ENCODE measurements at places on chromosomes 2 and 18. TPM values are rescaled to one million over a fixed set of nuclear protein-coding genes. Genes with fewer than 3 reads are reported as not detected.

RSAD2 gene
- total RNA-seq, result 0.35 TPM

RANBP2 gene
- 89.6 TPM for total RNA-seq

DNA sequence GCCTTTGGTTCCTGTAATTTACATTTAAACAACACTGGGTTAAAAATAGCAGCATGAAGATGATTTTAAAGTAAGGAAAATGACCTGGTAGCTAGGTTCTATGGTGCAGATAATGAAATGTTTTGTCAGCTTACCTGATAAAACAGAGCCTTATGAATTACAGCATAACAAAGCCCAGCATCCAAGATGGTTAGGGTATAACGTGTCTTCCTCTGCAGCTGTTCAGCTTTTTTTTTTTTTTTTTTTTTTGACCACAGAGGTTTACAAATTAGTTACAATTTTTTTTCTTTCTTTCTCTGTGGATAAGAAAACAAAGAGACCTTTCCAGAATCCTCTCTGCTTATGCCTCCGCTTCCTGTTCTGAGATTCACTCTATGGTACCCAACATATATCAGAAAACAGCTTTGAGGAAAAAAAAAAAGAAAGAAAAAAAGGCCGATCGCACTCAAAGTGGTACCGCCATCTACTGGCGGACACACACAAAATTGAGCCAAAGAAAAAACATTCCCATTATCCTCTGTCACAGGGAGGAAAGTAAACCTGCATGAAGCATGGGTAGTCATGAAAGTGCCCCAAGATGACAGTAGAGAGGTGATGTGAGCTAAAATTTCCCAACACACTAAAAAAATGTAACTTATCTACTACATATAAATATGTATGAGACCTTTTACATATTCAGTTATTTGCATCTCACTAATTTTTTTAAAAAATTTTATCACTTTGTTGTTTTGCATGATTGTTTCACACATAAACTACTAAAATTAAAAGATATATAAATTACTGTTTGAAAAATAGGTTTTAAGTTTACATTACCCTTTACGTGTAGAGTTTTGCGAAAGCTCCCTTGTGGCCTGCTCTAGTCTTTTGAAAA is at the start of gene SCN3A:
Gene SCN3A, minus strand, starts transcription at position 362 of the 871 bp plus-strand sequence. CDS start 27,656 bp downstream, outside the sequence.
- DNase-seq, result peak; percentile 71
- H3K4me3 ChIP-seq, result no peak within 1 kb of the TSS
- H3K36me3 ChIP-seq, result no peaks in the 10 kb centered on the region
- no peak within 1 kb of the TSS for H3K27ac ChIP-seq
- no peaks in the 10 kb centered on the region for H3K27me3 ChIP-seq
- no peaks in the 10 kb centered on the region for H3K4me1 ChIP-seq

DNA sequence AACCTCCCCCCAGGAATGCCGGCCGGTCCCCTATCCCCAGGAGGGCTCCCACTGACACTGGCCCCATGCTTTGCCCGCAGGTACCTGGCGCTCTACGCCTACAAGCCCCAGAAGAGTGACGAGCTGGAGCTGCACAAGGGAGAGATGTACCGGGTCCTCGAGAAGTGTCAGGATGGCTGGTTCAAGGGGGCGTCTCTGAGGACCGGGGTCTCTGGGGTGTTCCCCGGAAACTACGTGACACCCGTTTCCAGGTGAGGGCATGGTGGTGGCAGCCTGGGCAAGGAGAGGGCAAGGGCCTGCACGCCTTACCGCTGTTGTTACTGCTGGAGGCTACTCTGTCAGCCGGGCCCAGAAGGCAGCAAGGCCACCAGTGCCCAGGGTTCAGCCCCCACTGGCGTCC is 181.3 kb downstream of the SEPTIN10 start:
- no peaks in the 10 kb centered on the region for H3K27me3 ChIP-seq
- no peak overlapping the region for H3K4me3 ChIP-seq
- no peaks in the 10 kb centered on the region for H3K4me1 ChIP-seq
- H3K36me3 ChIP-seq, result no peaks in the 10 kb centered on the region

PARD6G gene
- 20.3 TPM for total RNA-seq

- H3K4me3 ChIP-seq, result no peak overlapping the region
- no peak overlapping the region for H3K27ac ChIP-seq
- no peaks in the 10 kb centered on the region for H3K27me3 ChIP-seq
- H3K36me3 ChIP-seq, result no peaks in the 10 kb centered on the region
- H3K4me1 ChIP-seq, result peaks cover 3% of the 10 kb centered on the region
Observed at GRCh38 chr18:62531078-62531477, 8.3 kb downstream of the ZCCHC2 start.

RBKS gene
- 3.3 TPM for total RNA-seq

CFLAR gene
- total RNA-seq, result 452 TPM

GRCh38 chr2:30566631-30567030 is 119.6 kb downstream of the LCLAT1 start:
- no peak for DNase-seq
- H3K4me1 ChIP-seq, result no peaks in the 10 kb centered on the region
- no peaks in the 10 kb centered on the region for H3K27me3 ChIP-seq
- no peak overlapping the region for H3K4me3 ChIP-seq
- peaks cover 16% of the 10 kb centered on the region for H3K36me3 ChIP-seq

- H3K4me3 ChIP-seq, result no peak overlapping the region
- peaks cover 4% of the 10 kb centered on the region for H3K4me1 ChIP-seq
- DNase-seq, result peak; percentile 52
- H3K27ac ChIP-seq, result peak overlapping the region; percentile 95
Observed at GRCh38 chr2:150120326-150120955, 367.0 kb downstream of the RND3 start.

DYNAP gene
- total RNA-seq, result not detected

DNA sequence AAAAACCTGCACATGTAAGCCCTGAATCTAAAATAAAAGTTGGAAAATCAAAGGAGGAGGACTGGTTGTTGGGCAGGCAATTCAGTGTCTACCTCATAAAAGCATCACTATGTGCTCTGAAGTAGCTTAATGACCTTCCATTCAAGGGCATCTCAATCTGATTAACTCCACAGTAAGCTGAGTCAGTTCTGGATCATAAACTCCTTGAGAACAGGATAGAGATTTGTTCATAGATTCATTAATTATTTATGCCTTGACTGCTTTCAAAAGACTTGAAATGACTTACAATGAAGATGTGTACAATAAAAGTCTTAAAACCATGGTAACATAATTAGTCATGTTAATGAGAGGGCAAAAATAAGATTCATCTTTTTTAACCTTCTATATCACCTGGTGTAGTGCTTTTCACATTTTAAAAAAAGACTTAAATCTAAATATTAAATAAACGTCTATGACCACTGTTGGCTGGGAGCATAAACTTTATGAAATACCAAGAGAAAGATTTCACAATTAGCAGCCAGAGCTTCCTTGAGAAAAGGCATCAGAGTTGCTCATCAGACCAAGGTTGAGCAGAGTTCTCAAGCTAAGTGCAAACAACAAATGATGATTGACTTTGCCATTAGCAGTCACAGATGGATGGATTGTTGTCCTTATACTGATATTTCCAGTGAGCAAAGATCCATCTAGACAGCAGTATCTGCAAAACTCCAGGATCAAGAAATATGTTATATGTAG is 237.3 kb upstream of the THUMPD2 start:
- H3K27ac ChIP-seq, result no peak overlapping the region
- no peaks in the 10 kb centered on the region for H3K27me3 ChIP-seq
- H3K4me3 ChIP-seq, result no peak overlapping the region
- DNase-seq, result no peak
- H3K36me3 ChIP-seq, result no peaks in the 10 kb centered on the region
- H3K4me1 ChIP-seq, result no peaks in the 10 kb centered on the region

CNRIP1 gene
- total RNA-seq, result not detected

- H3K27ac ChIP-seq, result peak overlapping the region; percentile 73
- no peak for DNase-seq
- H3K4me1 ChIP-seq, result no peaks in the 10 kb centered on the region
- H3K27me3 ChIP-seq, result no peaks in the 10 kb centered on the region
Observed at GRCh38 chr2:160901613-160902012, 258.6 kb upstream of the TANK start.

FRZB gene
- total RNA-seq, result 111 TPM

SLC23A3 gene
- total RNA-seq, result 1.9 TPM

Measured in endodermal cell (in vitro differentiated cells).